NCI-H1092 (cell line): ENCODE measurements at places on chromosomes 4 and X.

GRCh38 chrX:48025561-48025960 is 18.8 kb downstream of the SPACA5 start:
- DNase-seq: peak; percentile 30

DNA sequence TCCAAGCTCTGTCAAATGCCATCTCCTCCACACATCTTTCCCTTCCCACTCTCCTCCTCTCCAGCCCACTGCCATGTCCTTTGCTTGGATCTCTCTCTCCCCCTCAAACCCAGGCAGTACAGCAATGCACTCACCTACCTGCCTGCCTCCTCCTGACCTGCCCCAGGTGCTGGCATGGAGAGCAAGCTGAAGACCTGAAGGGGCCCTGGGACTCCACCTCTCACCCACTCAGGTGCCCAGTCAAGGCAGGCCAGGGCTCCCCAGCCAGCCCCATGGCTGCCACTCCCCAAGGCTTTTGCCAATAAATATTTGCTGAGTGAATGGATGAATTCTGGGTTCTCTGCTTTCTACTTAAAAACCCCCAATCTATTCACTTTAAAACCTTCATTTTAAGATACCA is 12.6 kb upstream of the PHKA2 start:
- no peak for DNase-seq

DNA sequence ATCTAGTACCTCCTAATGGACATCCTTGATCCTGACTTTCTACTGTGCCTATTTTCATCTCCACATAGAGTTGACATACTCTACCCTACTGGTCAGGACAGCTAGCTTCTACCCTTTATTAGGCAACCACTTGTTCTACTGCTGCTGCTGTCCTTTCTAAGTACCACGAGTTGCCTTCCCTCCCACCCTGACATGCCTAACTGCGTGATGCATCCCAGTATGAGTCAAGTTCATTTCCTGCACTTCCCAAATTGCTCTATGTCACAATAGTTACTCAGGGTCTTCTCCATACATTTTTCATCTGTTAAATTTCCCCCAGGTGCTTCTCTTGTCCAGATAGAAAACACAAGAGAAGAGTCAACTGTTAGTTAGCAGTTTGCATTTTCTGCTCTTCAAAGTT is 133.4 kb downstream of the TBC1D19 start:
- DNase-seq: no peak

DNA sequence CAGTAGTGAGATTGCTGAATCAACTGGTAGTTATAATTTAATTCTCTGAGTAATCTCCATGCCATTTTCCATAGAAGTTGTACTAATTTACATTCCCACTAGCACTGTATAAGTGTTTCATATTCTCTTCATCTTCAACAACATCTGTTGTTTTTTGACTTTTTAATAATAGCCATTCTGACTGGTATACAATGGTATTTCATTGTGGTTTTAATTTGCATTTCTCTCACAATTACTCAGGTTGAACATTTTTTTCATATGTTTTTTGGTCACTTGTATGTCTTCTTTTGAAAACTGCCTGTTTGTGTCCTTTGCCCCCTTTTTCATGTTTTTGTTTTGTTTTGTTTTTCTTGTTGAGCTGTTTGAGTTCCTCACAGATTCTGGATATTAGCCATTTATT is 880.2 kb downstream of the RAPGEF2 start:
- no peak for DNase-seq

- peak; percentile 23 for DNase-seq
Observed at GRCh38 chrX:9885150-9885549, 82.0 kb upstream of the CLDN34 start.

DNA sequence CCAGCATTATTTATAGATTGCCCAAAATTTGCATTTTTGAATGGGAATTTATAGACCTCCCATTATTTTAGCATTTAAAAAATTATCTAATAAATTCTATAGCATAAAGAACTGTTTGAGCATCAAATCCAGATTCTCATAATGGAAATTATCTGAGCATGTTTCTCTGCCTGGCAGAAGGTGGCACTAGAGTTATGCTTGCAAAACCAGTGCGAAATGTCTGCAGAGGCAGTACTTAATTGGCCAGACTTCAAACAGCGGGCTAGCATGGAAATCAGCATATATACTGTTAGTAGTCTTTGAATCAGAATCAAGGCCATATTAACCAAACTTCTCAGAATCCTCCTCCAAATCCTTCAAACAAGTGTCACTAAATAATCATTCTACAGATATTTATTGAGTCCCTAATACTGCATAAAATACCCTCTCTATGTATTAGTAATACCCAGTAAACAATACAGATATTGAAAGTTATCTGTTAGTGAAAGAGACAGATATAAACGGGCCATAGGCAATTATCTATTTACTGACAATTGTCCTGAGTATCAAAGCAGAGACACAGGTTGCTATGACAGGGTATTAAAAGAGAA is 78.7 kb upstream of the DCLK2 start:
- peak; percentile 15 for DNase-seq

DNA sequence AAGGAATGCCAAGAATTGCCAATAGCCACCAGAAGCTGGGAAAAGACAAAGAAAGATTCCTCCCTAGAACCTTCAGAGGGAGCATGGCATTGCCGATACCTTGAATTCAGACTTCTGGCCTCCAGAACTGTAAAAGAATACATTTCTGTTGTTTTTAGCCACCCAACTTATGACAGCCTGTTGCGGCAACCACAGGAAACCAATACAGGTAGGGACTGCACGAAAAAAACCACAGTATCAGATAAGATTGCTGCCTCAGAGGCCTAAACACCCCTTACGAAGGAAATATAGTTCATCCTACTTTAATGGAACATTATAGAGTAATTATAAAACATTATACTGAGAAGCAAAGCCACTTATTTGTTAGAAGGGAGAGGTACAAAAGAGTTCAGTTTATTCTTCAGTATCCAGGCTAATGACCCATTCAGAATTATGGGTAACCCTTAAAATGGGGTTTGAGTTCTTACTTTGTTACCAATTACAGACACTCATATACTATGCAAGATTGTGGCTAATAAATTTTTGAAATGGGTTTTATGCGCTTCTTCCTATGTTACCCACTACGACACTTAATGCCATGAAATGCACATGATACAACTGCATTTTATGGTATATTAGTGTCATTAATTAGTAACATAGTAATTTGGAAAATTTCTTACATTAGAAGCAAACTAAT is 37.4 kb upstream of the SMIM10L2A start:
- DNase-seq: no peak

DNA sequence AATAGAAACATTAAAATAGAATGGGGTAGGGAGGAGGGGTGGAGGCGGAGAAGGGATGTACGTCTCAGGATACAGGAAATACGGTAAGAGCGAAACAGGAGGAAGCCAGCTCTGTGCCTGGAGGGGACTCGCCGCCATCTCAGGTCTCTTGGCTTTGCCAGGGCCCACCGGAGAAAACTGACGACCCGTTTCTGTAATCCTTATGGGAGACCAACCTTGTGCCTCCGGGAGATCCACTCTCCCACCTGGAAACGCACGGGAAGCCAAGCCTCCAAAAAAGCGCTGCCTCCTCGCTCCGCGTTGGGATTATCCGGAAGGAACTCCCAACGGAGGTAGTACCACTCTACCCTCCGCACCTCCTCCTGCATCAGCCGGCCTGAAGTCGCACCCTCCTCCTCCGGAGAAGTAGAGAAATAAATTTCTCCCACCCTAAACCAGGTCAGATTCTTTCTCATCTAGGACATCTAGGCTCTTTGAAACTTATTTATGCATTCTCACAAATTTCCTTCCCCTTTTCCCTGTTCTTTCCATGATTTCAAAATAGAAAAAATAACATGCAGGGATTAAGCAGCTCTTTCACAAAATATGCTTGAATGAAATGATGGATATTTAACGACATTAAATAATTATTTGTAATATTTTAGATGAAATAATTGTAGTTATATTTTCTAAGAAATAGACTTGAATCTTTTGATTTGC is at the start of gene NBDY:
Gene NBDY, plus strand, starts transcription at position 92 of the 699 bp plus-strand sequence. Its CDS starts 111 bp downstream, at position 203.
- DNase-seq: no peak

DNA sequence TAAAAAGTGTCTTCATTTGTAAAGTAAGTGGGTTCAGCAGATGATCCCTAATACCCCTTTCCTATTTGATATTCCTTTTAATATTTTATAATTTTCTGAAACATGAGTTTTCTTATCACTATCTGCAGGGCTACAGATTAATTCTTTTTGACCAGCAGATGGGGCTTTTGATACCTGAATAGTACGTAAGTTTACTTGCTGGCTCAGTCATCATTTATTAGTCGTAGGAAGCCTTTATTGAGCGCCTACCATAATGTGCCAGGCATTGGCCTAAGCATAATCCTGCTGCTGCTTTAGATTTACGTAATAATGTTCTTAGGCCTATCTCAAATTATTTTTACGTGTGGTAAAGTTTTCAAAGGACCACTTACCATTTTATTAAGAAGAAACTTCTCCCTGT is 33.1 kb downstream of the OSTC start:
- no peak for DNase-seq

DNA sequence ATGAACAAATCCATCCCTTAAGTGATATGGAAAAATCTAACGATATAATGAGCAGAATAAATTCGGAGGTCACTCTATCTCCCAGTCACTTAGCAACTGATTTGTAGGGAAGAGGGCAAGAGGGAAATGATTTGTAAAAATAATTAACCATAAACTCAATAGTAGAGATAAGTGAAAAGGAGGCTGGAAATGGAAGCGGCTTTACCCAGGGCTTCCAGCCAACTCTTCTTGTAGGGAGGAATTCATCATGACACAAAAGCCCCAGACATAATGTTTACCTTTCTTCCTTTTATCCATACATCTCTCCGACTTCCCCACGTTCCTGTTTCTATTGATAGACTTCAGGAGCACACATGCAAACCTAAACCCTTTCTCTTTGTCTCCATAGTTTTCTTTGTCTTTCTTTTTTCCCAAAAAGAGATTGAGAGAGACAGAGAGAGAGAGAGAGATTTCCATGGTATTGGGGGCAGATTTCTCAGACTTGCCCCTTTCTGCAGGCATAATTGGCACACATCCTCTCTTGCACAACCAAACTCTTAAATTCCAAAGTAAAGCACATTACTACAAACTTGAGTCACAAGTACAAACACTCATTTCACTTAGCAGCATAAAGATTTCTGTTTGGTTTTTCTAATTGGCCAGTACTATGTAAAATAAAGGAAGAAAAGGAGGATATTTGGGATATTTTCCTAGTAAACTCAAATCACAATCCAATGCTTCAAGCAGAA is 140.9 kb downstream of the MAPK10 start:
- DNase-seq: peak; percentile 42

DNA sequence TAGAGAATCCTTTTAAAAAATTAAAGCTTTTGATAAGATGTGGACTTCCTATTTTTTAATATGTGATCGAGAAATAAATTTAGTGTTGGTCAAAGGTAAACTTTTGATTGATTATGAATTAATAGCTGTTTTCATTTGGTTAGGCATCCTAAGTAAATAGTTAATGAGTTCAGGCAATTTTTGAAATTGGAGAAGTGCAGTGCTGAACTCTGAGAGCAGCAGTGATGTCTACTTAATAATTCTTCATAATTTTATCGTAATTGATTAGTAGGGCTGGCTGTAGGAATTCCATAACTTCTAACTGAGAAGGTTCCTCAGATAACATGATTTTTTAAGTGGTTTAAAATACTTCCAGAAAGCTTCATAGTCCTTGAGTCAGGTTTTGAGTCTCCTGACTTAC is 1.5 kb downstream of the MND1 start:
- DNase-seq: no peak
